ENCODE measurements at places on chromosomes 7 and 10.

DNA sequence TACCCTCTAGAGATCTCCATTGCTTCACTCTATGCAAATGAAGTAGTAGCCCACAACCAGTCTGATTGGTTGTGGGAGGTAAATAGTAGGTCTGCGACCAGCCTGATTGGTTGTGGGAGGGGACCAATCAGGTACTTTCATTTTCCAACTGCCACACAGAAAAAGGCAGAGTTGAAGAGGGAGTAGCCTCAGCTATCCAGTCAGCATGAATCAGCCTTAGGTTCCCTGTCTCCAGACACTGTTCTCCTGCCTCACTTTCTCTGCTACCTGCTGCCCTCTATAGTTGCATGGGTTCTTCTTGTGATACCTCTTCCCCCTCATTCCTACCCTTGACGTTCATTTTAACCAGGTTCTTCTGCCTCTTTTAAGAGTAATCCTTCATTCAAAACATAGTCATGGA lies 114.5 kb upstream of the LYZL1 start:
- no peak for DNase-seq

DNA sequence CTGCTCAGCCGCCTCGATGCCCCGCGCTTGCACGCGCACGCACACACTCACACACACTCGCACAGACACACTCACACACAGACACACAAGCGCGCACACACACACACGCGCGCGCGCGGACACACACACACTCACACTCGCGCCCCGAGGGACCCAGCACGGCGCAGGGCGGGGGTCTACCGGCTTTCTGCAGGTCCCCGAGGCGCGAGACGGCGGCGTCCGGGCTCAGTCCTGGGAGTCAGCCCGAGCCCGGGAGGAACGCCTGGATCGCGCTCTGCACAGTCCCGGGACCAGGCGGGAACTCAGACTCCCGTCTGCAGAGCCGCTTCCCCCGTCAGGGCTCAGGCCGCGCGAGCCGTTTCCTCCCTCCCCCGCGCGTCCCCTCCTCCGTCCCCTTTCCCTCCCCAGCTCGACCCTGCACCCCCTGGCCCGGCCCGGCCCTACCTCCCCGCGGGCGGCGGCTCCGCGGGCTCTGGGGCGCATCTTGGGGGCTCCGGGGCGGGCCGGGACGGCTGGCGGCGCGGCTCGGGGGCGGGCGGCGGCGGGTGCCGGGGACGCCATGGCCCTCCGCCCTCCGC lies 464 bp downstream of the DENND2A start:
- DNase-seq, result no peak

DNA sequence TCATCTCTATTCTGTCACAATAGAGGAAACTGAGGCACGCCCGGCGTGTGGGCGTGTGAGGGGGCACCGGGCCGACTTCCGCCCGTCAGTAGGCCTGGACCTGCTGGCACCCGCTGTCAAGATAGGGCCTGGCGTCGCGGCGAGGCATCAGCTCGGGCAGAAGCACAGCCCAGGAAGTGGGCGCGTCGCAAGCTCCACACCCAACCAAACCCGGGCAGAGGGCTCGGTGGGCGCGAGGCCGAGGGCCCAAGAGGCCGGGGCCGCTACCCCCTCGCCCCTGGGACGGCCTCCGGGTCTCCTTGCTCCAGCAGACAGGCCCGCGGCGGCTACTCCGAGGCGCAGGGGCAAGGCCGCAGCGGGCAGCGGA lies 91.2 kb downstream of the SPAG6 start:
- DNase-seq, result peak; percentile 62

DNA sequence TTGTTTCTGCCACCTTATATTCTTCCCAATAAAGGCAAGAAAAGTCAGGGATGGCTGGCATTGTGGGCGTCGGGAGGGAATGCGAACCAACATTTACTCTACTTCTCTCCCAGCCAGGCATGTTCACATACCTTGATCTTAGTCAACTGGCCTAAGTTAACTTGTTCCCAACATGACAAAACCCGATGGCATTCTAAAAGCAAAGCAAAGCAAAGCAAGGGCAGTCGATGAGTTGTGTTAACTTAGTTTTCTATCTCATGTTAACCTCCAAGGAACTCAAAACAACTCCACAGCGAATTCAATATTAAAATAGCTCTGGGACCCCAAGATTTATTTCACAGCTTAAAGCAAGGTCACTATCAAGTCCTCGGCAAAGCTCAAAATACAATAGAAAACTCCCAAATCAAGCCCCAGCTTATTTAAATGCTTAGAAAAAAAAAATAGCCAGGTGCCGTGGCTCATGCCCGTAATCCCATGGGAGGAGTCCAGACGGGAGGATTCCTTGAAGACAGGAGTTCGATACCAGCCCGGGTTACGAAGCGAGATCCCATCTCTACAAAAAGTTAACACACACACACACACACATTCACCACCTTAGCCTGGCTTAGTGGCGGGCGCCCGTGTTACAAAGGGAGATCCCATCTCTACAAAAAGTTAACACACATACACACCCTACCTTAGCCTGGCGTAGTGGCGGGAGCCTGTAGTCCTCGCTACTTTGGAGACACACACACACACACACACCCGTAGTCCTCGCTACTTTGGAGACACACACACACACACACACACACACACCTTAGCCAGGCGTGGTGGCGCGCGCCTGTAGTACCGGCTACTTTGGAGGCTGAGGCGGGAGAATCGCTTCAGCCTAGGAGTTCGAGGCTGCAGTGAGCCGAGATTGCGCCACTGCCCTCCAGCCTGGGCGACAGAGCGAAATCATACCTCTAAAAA lies 901 bp upstream of the CCNY start:
- no peak for DNase-seq

DNA sequence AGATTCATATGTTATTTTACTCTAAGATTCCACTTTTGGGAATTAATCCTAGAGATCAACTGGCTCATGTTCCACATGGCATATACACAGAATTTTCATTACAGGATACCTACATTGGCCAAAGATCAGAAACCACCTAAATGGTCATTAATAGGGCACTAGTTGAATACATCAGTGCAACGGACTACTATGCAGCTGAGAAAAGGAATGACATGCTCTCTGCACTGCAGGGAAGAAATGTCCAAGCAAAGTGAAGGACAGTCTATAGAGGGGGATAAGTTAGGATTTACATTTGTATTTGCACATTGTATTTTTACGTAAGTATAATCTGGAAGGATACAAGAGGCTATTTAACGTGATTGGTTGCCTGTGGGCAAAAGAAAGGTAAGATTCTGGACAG lies 67.7 kb upstream of the PRLHR start:
- DNase-seq, result no peak

DNA sequence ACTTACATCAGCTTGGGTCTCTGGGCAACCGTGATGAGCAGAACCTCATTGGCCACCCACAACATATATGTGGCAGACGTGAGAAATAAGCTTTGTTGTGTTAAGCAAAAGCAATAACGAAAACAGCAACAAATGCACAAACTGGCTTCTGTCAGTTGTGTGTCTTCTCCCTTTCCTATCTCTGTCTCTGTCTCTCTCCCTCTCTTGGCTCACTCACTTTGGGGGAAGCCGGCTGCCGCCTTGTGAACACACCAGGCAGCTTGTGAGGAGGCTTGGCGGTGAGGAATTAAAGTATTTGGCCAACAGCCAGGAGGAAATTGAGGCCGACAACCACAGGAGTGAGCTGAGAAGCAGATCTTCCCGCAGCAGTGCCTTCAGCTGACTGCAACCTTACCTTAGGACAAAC lies 21.9 kb upstream of the CDCA7L start:
- no peak for DNase-seq

- DNase-seq, result no peak
Measured at GRCh38 chr7:73827567-73828106, 3.2 kb upstream of the CLDN4 start.

DNA sequence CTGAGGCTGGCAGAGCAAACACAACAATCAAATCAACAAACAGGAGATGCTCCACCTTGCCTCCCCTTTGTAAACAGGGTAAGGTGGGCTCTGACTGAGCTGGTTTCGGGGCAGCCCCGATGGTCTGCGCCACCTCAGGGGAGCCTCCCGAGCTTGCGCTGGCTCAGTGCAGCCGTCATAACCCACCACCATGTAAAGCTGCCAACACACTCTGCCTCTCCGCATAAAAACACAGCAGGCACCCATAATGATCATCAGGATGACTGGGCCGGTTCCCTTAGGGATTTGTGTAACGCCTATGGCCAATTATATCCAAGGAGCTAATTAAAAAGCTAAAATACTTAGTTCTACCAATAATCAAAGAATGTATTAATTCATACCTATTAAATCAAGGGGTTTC lies 124.5 kb downstream of the PRPF18 start:
- no peak for DNase-seq

DNA sequence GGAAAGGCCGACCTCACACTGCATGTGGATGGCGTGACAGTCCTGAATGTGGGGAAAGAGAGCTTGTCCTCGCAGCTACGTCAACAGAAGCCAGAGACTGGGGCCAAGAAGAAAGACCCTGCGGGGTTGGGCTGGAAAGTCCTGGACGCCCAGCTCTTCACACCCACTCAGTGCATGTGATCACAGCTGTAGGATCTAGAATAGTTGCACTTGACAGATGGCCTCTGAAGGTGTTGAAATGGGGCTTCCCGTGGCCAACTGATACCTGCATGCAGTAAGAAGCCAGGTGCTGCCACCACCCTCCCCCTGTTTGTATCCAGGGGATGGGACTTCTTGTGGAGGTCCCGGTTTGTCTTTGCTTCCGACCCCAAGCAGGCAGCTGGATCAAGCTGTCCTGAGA lies 34.1 kb upstream of the OCM2 start:
- no peak for DNase-seq

DNA sequence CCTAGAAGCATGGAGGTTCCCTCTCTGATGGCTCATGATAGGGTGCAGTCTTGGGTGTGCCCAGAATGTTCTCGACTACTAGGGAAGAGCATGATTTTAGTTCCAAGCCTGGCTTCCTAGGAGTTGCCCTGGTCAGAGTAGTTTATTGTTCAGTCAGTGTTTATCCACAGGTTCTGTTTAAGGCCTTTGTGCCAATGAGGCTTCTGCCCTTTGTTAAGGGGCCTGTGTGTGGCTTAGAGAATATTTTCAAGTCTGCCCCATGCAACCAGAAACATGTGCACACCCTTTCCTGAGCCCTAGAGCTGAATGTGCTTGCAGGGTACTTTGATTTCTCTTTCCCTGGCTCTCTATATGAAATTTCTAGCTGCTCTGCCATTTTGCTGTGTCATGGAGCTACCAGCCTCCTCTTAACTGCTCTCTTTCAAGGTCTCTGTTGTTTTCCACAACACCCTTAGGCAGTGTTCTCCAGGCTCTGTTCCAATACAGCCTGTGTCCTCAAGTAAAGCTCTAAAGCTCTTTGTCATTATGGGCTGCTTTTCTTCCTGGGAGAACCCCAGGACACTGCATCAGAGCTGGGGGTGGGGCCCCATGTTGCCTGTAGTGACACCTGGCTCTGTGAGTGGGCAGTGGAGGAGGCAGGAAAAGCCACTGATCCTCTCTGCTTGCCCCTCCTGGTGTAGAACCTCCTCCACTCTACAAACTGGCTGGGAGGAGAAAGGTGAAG lies 34.1 kb upstream of the TSPAN33 start:
- no peak for DNase-seq

DNA sequence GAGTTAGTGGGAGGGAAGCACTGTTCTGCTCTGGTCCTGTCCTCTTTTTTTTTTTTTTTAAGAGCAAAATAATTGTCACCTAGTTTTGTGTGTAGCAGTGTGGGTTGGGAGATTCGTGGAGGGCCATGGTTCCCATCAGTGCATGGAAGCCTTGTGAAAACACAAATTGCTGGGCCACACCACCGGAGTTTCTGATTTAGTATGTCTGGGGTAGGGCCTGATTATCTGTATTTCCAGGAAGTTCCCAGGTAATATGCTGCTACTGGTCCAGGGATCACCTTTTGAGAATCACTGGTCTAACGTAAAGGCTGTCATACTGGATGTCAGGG lies 191.3 kb downstream of the GATA3 start:
- DNase-seq, result no peak

- no peak for DNase-seq
Measured at GRCh38 chr10:3107426-3107961, 40.1 kb downstream of the PFKP start.

GRCh38 chr10:15759265-15759664 lies 39.5 kb upstream of the ITGA8 start:
- DNase-seq, result no peak

DNA sequence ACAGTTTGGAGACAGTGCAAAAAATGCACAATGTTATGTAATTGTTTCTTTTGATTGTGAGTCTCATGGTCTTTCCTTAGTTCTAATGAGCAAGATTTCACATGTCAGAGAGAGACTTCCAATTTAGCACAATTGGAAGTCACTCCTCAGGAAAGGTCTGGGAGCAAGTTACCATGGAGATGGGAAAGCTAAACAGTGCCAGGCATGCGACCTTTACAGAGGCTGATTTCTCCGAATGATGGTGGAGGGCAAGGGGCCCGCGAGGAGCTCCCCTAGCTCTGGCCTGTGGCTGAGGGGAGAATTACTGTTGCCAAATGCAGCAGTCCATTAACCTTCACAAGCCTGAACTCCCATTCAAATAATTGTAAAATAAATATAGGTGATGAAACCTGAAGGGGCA lies 59.3 kb downstream of the CDCA7L start:
- no peak for DNase-seq

DNA sequence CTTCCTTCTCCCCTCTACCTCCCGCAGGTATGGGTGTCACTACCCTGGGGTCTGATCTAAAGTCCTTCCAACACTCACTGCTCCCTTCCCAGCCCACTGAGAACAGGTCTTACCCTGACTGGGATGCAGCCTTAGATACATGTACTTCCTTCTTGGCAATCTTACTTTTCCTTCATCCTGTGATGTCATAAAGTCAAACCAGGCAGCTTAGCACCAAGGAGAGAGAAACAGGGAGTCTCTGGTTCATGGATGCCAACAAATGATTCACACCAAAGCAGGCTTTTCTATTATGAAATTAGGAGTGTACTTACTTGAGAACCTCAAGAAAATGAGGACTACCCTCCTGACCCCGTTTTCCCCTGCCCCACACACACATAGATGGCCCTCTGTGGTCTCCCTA lies 111.0 kb upstream of the KMT2E start:
- DNase-seq, result no peak

DNA sequence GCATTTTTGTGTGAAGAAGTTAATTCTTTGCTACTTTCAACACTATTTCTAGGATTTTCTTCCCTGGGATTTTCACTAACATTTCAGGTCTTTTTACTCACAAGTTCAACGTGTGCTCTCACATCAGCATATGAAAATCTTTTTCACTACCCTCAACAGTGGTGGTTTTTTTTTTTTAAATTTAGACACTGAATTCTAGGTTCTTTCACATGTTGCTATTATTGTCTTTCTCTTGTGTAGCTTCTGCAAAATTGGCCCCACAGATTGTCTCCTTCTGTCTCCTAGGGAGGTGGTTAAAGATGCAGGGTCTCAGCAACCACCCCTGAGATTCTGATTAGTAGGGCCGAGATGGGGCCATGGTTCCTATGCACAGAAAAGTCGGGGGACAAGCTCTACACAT lies 165.0 kb upstream of the GPR26 start:
- DNase-seq, result no peak

GRCh38 chr10:45383682-45384330 lies 9.8 kb downstream of the ALOX5 start:
- DNase-seq, result no peak

GRCh38 chr10:30182191-30183054 lies 123.0 kb upstream of the JCAD start:
- no peak for DNase-seq
